ENCODE measurements at places on chromosomes 7 and 10.

- no peak for DNase-seq
These were observed 50.4 kb downstream of the CASD1 start for GRCh38 chr7:94559972-94560371.

- DNase-seq = no peak
These were observed 71.2 kb downstream of the FANK1 start for GRCh38 chr10:125967533-125967932.

DNA sequence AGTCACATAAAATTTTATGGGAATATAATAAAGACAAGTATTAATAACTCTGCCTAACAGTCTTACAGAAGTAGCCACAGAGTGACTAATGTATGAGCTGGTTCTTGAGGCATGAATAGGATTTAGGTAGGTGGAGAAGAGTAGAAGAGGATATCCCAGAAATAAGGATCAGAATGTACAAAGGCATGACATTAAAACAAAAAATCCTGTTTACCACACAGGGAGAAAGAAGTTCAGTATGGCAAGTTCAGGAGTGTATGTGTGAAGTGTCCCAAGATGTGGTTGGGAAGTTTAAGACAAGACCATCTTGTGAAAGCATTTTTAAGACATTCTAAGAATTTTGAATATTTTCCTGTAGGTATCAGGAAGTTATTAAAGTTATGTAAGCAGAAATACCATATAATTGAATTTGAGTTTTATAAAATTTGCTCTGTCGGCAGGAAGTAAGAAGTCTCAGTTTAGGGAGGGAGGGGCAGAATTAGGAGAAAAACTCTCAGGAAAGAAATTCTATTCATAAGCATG is 64.7 kb upstream of the CAV2 start:
- DNase-seq = no peak

DNA sequence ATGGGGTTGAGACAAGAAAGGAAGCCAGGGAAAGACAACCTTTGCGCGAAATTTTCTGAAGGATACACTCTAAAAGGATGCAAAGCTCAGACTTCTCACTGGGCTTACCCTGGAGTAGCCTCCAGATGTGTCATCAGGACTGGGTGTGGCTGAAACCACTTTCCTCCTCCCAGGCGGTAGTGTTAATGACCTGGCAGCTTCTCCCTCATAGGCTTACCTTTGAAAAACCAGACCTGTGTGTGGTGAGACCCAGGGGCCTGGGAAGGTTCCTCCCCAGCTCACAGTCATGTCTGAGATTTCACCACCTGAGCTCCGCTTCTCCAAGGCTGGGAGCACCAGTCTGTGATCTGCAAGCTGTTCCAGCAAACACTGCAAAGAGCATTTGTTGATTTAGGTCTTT is 93.7 kb downstream of the EPC1 start:
- no peak for DNase-seq

DNA sequence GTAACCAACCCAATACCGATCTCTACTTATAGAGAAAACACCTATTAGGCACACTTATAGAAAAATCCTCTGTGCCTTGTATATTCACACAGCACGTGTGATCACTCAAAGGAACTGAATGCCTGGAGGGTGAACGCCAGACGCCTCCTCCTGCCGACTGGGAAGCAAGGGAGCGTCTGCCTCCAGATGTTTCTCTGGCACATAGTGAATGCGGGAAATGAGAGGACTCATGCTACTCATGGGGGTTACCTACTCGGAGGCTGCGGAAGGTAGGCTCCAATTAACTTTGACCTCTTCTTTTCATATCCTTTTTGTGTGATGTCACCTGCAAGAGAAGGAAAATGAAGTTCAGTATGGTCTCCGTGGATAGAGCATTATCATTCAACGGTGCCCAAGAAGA is 203.3 kb downstream of the DIP2C start:
- DNase-seq = no peak

DNA sequence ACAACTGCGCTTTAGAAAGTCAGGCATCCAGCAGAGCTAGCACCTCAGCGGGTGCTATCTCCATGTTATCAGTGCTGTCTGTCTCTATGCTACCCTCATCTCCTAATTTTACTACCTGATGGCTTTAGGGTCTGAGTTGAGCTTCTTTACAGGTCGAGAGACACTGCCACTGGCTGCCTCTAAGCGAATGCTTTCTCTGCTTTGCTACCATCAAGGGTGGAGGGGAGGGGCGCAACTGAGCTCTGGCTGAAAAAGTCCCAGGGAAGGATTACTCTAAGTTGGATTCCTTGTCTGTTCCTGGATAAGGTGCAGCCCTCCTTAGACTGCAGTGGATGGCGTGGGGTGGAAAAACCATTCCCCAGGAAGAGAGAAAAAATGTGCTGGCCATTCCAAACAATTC is 105.7 kb downstream of the CDK14 start:
- no peak for DNase-seq

DNA sequence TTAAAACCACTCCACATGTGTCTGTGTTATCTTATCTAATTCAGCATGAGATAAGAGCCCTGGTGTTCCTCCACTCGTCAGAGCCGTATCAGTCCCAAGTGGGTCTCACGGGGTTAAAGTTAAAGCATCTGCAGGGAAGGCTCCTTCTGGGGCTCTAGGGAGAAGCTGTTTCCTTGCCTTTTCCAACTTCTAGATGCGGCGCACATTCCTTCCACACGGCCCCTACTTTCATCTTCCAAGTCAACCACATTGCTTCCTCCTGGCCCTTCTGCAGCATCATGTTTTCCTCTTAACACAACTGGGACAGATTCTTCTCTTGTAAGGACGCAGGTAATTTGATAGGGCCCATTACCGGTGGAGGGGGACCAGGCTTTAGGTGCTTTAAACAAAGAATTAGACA is 620.1 kb upstream of the DPP6 start:
- no peak for DNase-seq

GRCh38 chr10:79295563-79295962 is 51.7 kb upstream of the PPIF start:
- no peak for DNase-seq

GRCh38 chr10:54148508-54148907 is 652.5 kb downstream of the PCDH15 start:
- DNase-seq = no peak

DNA sequence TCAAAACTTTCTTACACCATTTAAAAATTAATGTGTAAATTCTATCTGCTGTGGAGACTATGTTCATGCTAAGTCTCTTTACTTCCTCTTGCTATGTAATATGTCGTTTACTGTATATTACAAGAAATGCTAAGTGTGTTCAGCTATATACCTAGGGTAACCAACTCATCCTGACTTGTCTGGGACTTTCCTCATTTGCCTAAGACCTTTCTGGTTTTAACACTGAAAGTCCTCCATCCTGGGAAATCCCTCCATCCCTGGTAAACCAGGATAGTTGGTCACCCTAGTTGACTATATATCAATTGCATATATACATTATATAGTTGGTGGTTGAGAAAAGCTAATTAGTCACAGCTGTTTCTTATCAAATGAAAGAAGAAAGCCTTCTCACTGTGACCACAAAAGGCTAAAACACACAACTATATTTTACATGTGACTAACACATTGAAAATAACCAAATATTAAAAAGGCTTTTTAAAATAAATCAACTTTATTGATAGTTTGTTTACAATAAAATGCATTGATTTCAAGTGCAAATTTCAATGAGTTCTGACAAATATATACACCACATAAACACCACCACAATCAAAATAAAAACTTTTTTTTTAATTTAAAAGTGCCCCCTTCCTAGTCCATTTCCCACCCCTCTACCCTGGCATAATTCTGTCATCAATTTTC is 167.7 kb upstream of the INHBA start:
- DNase-seq = no peak

GRCh38 chr10:72108830-72109635 is 20.7 kb upstream of the SPOCK2 start:
- DNase-seq = no peak

DNA sequence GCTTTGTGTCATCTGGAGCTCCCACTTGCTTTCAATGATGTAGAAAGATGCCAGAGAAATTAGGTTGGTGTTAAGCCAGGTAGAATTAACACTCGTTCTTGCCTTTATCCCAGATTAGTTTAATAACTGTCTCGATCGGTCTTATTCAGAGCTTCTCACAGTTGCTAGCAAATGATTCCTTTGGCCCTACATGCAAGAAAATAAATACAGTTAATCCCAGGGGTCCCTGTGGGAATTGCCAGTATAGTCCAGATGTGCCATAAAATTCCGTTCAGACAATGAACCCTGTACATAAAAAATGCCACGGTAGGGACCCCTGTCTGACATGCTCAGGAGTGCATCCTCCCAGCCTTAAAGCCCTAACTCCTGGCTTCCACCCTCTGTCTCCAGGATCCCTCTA is 207.5 kb downstream of the ARHGAP12 start:
- no peak for DNase-seq

DNA sequence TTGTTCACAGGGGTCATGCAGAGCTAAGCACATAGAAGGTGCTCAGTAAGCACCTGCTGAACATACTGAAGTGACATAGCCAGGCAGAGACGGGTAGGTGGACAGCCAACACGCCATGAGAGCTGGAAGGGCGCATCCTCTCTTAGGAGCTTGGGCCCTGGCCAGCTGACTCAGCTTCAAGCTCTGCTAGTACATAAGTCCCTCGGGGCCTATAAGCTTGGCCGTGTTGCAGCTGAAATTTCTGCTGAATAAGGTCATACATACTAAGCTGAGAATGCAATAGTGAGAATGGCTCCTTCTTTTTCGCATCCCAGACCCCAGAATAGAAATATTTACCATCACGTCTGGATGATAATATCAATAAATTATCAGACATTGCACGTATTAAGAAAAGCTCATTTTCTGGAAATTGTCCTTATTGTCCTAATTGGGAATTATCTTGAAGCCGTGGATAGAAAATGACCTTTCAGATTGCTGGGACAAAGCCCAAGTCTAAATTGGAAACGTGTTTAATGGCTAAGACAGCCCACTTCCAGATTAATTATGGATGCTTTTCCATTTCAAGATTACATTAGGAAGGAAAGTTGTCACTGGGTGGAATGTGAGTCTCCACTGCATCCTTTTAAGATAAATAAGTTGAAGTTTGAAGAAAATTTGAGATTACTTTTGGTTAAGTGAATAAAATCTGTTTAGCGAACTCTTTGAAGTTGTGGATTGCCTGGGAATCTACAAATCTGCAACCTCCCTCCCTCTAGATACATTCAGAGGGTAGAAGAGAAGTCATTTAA is 287.1 kb upstream of the C7orf33 start:
- no peak for DNase-seq

DNA sequence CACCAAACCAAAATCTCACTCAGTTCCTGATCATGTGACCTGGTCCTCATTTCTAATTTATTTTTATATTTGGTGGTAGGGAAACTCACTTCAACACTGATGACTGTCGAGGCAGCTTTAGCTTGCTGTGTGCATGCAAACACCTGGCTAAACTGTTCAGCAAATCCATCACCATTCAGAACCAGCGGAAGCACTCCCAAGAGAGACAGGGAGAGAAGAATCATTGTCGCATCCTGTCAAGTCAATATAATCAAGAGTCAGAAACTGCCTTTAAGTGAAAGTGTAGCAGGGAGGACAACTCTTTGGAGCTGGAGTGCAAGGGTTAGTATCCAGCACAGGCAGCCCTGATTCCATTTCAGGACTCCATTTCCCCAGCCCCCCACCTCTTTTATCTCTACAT is 300.7 kb downstream of the XPNPEP1 start:
- DNase-seq = no peak

DNA sequence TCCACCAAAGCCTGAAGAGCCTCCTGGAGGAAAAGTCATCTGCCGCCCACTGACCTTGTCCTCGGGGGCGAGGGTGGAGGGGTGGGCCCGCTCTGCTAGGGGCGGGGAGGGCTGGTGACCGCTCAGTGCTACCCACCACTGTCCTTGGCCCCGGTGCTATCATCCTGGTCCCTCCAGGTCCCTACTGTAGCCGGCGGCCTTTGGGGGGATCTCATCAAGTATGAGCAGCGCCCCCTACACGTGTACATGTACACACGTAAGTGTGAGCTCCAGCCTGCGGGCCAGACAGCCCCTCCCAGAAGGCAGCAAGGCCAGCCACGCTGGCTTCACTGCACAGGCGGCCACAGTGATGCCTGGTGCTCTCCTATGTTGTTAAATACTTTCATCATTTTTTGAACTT is 19.6 kb downstream of the TTYH3 start:
- no peak for DNase-seq

DNA sequence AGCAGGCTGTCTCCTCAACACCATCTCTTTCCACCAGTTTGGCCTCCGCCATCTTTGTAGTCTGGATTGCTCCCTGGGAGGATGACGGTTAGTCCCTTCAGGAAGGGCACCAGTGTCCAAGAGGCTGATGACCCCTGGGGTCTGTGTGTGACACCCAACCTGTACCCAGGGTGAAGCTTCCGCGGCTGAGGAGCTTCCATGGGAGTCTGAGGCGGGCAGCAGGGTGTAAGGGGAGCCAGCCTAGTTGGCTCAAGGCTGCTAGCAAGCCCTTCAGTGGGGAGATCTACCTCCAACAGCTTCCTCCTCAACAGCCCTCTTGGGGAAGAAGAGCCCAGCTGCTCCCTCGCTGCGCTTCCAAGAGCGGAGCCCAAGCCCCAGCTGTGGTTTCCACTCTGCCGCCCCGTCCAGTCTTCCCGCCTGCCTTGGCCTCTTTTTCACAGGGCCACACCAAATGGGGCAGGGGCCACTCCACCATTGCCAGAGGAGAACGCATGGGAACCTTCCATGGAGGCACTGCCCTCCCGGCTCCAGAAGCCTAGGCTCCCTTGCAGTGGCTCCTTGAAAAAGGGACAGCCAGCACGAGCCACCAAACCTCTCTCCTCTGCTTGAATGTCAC is 57.4 kb downstream of the TMEM209 start:
- DNase-seq = no peak

DNA sequence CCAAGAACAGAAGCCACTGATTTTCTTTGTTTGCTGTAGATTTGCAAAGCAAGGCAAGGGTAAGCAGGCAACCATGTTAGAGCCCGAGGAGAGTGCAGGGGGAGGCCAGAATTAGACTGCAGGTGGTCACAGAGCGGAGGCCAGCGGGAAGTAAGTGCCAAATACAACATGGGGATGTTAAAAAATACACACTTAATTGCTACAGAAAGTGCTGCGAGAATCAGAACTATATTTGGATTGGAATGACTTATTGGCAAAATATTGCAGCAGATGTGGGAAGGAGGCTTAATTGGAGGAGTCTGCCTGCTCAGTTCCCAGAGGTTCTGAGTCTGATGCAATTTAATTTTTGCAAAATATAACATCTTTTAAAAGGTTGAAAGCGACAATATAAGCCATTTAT is 49.7 kb upstream of the ADCY1 start:
- DNase-seq = no peak

- DNase-seq = no peak
These were observed 6.5 kb downstream of the C10orf95 start for GRCh38 chr10:102444851-102445250.

GRCh38 chr10:3096149-3096548 is 28.8 kb downstream of the PFKP start:
- DNase-seq = no peak

DNA sequence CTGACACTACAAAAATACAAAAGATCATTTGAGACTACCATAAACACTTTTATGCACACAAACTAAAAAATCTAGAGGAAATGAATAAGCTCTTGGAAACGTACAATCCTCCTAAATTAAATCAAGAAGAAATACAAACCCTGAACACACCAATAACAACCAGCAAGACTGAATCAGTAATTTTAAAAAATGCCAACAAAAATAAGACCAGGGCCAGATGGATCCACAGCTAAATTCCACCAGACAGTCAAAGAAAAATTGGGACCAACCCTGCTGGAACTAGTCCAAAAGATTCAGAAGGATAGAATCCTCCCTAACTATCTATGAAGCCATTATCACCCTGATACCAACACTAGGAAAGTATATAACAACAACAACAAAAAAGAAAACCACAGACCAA is 277.4 kb downstream of the AGMO start:
- DNase-seq = no peak
